Activated CD4-positive, alpha-beta T cell treated with anti-CD3 and anti-CD28 coated beads for 4 hours (primary cell): ENCODE measurements at places on chromosomes 13 and 19.

DNA sequence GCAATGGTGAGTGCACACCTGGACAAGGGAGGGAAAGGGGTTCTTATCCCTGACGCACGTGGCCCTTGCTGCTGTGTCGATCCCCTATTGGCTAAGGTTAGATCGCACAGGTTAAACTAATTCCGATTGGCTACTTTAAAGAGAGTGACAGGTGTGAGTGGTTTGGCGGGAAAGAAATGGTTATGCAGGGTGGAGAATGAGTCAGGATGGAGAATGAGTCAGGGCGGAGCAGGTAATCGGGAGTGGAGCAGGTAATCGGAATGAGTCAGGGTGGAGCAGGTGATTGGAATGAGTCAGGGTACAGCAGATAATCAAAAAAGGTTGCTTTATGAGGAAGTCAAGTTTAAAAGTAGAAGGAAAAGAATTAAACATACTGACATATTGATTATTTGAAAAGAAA is 24.4 kb upstream of the SIAH3 start:
- no peak for DNase-seq

DNA sequence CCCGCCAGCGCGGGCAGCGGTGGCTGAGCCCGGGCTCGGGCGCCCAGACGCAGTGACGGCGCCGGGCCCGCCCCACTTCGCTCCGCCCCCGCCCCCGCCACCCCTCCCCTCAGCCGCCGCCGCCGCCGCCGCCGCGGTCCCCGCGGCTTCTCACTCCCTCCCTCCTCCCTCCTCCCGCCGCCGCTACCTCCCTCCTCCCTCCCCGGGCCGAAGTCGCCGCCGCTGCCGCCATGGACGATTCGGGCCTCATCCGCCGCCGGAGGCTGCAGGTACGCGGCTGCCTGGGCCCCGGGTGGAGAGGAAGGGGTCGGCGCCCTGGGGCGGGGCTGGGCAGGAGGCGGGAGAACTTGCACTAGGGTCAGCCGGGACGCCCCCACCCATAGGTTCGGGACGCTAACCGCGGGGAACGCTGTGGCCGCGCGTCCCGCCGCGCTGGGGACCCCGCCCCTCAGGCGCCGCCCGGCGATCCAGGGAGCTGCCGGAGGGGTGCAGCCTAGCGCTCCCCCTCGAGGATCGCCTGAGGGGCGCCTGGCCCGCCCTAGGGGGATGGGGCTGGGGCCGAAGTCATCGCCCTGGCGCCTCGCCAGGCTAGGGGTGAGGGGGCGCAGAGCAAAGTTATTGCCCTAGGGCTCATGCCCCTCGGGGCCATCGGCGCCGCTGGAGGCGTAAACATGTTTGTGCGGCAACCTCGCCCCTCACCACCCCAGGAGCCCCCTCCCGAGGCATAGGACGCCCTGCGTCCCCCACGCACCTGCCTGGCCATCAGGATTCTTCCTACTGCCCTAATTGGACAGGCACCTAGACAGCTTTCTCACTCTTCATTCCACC is 427 bp downstream of the RTBDN start:
- peak; percentile 46 for DNase-seq

GRCh38 chr13:99729745-99730144 is 228.5 kb downstream of the TM9SF2 start:
- DNase-seq, result no peak

DNA sequence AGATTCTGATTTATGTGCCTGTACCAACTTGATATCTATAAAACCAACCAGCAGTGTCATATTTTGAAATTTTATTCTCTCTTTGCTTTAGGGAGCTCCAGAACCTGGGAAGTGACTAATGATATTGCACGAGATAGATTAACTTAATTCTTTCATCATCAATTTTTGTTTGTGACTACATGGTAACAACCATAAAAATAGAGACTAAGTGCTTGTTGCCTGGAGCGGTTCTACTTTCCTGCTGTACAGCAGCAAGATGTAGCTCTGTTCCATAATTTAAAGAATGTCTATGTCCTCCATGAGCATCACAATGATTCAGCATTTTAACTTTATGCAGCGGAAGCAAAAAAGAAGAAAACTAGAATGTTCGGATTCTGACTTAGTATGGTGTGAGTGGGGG is 275.6 kb downstream of the KLF5 start:
- no peak for DNase-seq

GRCh38 chr13:40651866-40652587 is 14.4 kb downstream of the FOXO1 start:
- no peak for DNase-seq

- DNase-seq, result no peak
Observed at GRCh38 chr19:55554741-55555152, 9.4 kb upstream of the SBK3 start.

GRCh38 chr13:43227721-43228120 is 204.3 kb downstream of the DNAJC15 start:
- no peak for DNase-seq

- DNase-seq, result no peak
Observed at GRCh38 chr13:52776726-52777125, 37.1 kb upstream of the CNMD start.

- no peak for DNase-seq
Observed at GRCh38 chr13:42328672-42329071, 56.7 kb downstream of the AKAP11 start.

GRCh38 chr19:29636553-29637360 is 28.5 kb upstream of the PLEKHF1 start:
- no peak for DNase-seq

DNA sequence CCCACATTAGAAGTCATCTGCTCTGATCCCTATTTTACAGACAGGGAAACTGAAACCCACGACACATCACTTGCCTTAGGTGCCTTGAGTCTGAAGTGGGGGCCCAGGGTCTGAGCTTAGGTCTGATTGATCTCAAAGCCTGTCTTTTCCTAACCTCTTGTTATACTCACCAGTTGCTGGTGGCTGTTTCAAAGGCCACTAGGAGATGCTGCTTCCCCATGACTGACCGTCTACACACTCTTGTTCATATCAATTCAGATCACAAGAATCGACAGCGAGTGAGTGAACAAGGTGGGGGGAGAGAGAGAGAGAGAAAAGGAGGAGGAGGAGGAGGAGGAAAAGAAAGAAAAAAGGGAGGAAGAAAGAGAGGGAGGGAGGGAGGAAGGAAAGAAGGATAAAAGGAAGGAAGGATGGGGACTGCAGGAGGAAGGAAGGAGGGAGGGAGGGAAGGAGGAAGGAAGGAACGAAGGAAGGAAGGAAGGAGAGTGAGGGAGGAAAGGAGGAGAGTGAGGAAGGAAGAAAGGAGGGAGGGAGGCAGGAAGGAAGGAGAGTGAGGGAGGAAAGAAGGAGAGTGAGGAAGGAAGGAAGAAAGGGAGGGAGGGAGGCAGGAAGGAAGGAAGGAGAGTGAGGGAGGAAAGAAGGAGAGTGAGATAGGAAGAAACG is 3.3 kb downstream of the OR10H1 start:
- peak; percentile 26 for DNase-seq

GRCh38 chr13:50229960-50230661 is 214.9 kb downstream of the KCNRG start:
- no peak for DNase-seq

DNA sequence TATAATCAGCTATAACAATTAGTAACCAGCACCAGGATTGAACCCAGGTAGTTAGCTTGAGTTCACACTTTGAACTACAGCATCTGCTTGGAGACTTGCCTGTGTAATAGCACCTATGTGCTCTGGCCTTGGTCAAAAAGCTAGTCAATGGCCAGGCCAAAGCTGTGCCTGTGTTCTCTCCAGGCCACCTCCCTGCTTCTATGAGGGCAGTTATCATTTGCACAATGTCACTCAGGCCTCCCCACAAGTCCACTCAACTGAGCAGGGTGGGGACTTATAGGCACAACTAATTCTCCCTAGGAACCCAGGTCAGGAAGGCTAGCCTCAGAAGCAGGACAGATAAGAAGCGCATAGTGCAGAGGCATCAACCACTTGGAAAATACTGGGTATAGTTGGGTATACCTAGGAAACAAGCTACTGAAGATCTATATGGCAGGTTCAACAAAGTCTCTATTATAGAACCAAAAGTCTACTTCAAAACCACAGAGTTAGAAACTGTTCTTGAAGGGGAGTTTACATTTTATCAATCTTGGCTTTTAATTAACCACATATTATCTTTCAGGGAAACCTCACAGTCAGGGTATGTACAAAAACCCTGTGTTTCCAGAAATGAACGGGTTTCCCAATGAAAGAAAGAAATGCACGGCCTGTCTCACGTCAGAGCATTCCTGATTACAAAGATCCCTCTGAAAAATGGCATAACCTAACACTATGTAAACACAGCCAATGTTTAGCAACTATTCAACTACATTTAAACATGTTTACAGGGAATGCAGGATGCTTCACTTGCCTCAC is 140.9 kb downstream of the ABCC4 start:
- no peak for DNase-seq

DNA sequence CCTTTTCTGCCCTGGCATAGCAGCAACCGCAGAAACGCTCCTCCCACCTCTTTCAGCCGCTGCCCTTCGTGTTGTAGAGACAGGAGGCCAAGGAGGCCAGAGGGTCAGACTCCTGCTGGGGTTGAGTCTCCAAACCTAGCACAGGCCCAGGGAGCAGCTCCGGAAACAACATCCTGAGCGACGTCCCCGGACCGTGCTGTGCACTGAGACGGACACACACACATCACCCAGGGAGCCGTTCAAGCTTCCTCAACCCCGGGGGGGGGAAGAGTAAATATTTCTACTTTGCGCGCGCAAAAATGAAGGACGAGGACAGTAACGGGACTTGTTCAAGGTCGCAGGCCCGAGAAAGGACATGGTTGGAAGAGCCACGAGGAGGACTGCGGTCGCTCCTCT is 657 bp downstream of the ZNF550 start:
- DNase-seq, result peak; percentile 4

GRCh38 chr19:45098521-45099466 is 5.8 kb downstream of the PPP1R37 start:
- no peak for DNase-seq

GRCh38 chr13:113629866-113630265 is 28.1 kb downstream of the ATP4B start:
- DNase-seq, result no peak

GRCh38 chr13:112995395-112996191 is 26.6 kb downstream of the MCF2L start:
- no peak for DNase-seq

DNA sequence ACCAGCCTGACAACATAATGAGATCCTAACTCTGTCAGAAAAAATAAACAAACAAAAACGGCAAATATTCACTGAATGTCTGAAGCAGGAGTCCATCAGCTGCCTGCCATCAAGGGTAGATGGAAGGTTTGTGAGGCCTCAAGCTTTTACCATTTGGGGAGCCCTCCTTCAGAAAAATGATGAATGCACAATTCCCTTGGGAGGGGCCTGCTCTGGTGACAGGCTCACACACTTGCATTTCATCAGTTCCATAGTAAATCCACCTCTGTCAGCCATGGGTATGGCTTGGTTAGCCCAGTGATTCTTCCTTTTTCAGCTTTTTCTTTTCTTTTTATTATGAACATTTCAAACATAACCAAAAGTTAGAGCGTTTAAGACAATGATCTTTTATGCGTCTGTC is 26.3 kb upstream of the KATNAL1 start:
- DNase-seq, result no peak

GRCh38 chr19:57515255-57515654 is 11.9 kb upstream of the ZNF549 start:
- DNase-seq, result no peak

- no peak for DNase-seq
Observed at GRCh38 chr19:33482476-33482875, 39.1 kb downstream of the PEPD start.

GRCh38 chr13:98384739-98385138 is 192.2 kb downstream of the STK24 start:
- DNase-seq, result no peak

- DNase-seq, result no peak
Observed at GRCh38 chr19:15992014-15992413, 43.2 kb downstream of the OR10H4 start.

DNA sequence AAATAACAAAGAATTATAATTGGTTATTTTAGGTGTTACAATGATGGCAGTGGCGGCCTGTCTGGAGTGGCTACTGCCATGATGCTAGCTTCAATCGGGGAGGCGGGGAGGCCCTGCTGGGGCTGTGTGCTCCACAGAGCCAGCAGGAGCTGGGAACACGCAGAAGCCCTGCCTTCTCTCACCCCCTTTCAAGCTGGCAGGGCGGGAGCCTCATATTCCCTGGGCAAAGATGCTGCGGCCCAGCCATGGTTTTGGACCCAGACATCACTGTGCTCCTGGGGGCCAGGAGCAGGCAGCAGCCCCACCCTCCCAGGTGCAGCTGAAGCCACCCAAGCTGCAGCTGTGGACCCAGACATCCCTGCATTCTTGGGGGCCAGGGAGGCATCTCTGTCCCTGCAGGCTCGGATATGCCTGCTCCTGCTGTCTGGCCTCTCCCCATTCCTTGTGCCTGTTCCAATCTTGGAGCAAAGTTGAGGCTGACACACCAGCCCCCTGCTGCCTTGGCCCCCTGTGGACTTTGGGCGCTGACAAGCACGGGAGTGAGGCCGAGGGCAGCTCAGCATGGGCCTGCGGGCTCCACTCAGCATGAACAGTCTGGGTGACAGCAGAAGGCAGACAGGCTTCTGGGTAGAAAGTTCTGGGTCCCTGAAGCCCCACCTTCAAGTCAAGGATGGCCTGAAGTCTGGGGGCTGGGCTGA is 263.1 kb upstream of the HTR2A start:
- no peak for DNase-seq

- DNase-seq, result no peak
Observed at GRCh38 chr19:16351133-16351809, 26.6 kb downstream of the KLF2 start.

DNA sequence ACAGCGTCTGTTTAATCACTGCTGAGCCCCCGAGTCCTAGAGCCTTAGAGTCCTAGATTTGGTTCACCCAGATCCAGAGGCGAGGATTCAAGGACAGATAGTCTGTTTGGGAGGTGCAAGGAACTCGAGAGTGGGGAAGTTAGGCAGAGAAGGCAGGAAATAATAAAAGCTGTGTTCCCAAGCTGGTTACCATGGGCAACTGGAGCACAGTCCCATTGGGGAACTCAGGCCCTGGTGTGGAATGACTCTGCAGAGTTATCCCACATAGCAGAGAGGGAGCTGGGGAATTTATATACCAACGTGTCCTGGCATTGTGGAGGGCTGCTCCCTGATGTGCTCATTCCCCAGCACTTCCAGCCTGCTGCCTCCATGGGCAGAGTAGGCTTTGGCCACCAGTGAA is 9.7 kb downstream of the IGSF23 start:
- no peak for DNase-seq

GRCh38 chr19:46950526-46951170 is 69.0 kb upstream of the NPAS1 start:
- no peak for DNase-seq

- DNase-seq, result no peak
Observed at GRCh38 chr13:103607995-103608394, 541.8 kb upstream of the SLC10A2 start.

DNA sequence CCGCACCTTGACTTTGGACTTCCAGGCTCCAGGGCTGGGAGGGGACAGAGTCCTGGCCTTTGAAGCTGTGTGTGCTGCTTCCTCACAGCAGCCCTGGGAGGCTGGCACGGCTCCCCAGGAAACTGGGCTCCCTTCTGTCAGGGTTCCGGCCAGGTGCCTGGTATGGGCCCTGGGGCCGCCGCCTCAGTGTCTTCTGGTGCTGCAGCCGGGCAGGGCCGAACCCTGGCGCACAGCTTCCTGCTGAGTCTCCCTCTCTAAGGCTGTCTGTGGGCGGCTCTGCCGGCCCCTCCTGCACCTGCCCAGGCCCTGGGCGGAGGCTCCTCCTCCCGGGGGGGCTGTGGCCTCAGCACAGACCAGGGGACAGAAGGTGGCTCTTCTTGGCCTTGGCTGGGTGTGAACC is 32.4 kb downstream of the GPX4 start:
- DNase-seq, result no peak
